ENCODE measurements at places on chromosomes 12 and 14.

- no peak for DNase-seq
These were observed 56.9 kb downstream of the GPR137C start for GRCh38 chr14:52609445-52610044.

- DNase-seq, result no peak
These were observed 5.4 kb downstream of the PLEKHH1 start for GRCh38 chr14:67538501-67538900.

- no peak for DNase-seq
These were observed 7.6 kb upstream of the SMUG1 start for GRCh38 chr12:54196396-54196795.

DNA sequence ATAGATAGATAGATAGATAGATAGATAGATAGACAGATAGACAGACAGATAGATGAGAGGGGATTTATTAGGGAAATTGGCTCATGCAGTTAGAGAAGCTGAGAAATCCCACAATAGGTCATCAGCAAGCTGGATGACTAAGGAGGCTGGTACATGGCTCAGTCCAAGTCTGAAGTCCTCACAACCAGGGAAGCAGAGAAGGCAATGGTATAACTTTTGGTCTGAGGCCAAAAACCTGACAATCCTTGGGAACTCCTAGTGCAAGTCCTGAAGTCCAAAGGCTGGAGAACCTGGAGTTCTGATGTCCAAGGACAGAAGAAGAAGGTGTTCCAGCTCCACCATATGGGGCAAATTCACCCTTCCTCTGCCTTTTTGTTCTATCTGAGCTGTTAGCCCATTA is 517.6 kb upstream of the ATP2B1 start:
- DNase-seq, result no peak

DNA sequence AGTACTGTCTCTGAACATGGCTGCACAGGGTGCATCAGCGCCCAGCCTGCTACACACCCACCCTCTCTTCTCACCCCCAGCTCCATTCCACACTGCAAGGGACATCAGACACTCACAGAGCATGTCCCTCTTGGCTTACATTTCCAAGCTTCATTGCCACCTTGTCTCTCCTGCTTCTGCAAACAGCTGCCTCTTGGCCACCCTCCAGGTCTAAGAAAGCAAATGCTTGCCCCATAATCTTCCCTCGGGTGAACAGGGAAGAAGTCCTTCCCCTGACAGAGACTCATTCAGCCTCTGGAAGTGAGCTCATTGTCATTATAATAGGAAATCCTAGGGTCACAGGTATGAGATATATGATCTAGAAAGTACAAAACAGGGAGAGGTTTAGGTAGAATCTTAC is 505.2 kb downstream of the RMST start:
- no peak for DNase-seq

DNA sequence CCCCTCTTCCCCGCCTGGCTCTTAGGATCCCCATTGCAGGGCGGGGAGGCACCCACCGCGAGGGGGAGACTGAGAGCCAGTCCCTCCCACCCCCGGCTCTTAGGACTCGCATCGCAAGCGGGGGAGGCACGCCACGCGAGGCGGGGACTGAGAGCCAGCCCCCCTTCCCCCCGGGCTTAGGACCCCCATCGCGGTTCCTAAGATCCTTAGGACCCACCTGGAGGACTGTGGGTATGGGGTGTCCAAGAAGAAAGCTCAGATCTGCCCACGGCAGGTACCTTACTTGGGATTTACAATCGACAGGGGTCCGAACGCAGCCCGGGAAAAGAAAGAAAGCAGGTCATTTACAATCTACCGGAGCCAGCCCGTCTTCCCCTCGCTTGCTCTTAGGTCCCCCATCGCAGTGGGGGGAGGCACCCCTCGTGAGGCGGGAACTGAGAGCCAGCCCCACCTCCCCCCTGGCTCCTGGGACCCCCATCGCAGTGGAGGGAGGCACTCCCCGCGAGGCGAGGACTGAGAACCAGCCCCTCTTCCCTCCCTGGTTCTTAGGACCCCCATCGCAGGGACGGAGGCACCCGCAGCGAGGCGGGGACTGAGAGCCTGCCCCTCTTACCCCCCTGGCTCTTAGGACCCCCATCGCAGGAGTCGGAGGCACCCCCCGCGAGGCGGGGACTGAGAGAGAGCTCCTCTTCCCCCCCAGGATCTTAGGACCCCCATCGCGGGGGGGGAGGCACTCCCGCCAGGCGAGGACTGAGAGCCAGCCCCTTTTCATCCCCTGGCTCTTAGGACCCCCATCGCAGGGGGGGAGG is 43.7 kb downstream of the DDX11 start:
- DNase-seq, result no peak

DNA sequence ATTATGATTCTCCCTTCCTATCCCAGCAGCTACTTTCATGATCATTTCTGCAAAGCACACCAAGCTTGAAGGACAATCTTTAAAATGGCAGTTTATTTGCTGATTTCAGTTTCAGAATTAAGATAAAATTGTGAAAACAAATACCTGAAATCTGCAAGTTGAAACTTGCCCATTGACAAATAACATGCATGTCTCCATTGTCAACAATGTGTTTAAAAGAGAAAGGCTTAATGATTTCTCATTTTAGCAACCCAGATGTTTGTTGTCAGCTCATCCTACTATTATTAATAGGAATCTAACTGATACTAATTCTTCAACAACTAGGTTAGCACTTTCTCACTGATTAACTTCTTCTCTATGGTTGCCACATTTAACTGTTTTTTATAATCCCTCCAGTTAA is 474.6 kb downstream of the PRKD1 start:
- DNase-seq, result no peak

DNA sequence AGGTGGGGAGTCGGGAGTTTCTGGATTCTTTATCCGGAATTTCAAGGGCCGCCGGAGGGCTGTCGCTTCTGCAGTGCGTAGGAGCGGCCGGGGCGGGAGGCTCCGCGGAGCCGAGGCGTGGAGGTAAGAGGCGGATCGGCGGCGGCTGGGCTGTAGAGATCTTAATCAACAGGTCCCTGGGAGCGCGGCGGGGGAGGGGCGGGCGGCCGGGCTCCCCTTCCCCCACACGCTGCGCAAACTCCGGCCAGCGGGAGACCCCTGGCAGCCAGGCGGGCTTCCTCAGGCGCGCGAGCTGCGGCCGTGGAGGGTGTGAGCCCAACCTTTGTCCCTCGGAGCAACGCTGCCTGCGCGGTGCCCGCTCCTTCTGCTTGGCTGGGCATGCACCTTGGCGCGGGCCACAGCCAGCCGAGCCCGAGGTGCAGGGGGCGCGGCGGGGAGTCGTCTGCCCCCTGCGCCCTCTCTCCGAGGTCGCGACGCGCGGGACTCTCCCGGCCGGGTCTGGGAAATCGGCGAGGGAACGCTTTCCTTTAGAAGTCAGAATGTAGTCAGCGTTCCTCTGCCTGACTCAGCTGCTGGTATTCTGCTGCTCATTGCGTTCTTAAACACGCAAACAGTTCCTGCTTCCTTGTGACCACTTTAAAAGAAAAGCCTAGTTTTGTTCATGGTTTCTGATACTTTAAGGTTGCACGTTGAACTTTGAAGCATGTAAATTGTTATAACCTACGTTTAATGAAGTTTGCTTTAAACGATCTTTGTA is at the start of gene PALS1:
PALS1 (plus strand) TSS at position 25 of the 757 bp plus-strand sequence. CDS start 37,736 bp downstream, outside the sequence.
- DNase-seq, result no peak

GRCh38 chr14:72745546-72745945 is 148.4 kb downstream of the DPF3 start:
- DNase-seq, result no peak
